ENCODE measurements at places on chromosomes 3 and 15. TPM values are rescaled to one million over a fixed set of nuclear protein-coding genes. Genes with fewer than 3 reads are reported as not detected.

The SNTN gene
- not detected for total RNA-seq

The PLAAT1 gene
- total RNA-seq = 14.6 TPM

The EXD1 gene
- total RNA-seq = not detected

The TMEM43 gene
- total RNA-seq = 39.7 TPM

The CPN2 gene
- not detected for total RNA-seq

The RPS17 gene
- 2,242 TPM for total RNA-seq

The CFAP44 gene
- total RNA-seq = 6.3 TPM

The CACNA1D gene
- total RNA-seq = 5.7 TPM

The CAMK2N2 gene
- not detected for total RNA-seq

The DPPA2 gene
- not detected for total RNA-seq

The COMMD2 gene
- total RNA-seq = 22.4 TPM

The ETV5 gene
- 18.8 TPM for total RNA-seq

The INSYN1 gene
- total RNA-seq = 2.1 TPM

The ADIPOQ gene
- total RNA-seq = 16.7 TPM

The DHX30 gene
- total RNA-seq = 39.7 TPM

The SIDT1 gene
- total RNA-seq = 2.1 TPM

The PPP1R14D gene
- total RNA-seq = not detected

The MBD4 gene
- 7.8 TPM for total RNA-seq

The CALML4 gene
- 2.6 TPM for total RNA-seq

The NR1I2 gene
- under 0.01 TPM for total RNA-seq

The GABRA5 gene
- total RNA-seq = 1.6 TPM

The DOCK3 gene
- total RNA-seq = 0.52 TPM

The MYO9A gene
- 88.2 TPM for total RNA-seq

The C3orf85 gene
- not detected for total RNA-seq

The SLC22A13 gene
- not detected for total RNA-seq

The TRIM42 gene
- not detected for total RNA-seq

The TUSC7 gene
- not detected for total RNA-seq

The TOPAZ1 gene
- total RNA-seq = not detected

The CADM2 gene
- 4.2 TPM for total RNA-seq

The ADAMTSL3 gene
- 43.3 TPM for total RNA-seq

The CHRNA7 gene
- total RNA-seq = 0.52 TPM

The ARHGAP31 gene
- total RNA-seq = 9.4 TPM

The MLF1 gene
- 57.9 TPM for total RNA-seq

The ST8SIA2 gene
- 7.8 TPM for total RNA-seq

The HYAL3 gene
- total RNA-seq = 3.7 TPM

The NPAP1 gene
- not detected for total RNA-seq

The CD86 gene
- total RNA-seq = 3.7 TPM

The HCLS1 gene
- 9.4 TPM for total RNA-seq

Data from skeletal muscle tissue (tissue), 5 donors.